ENCODE measurements at places on chromosomes 7 and 10. TPM values are rescaled to one million over a fixed set of nuclear protein-coding genes. Genes with fewer than 3 reads are reported as not detected.

Gene ATG9B
- 0.22 TPM for total RNA-seq

Gene UBTD1
- 10.6 TPM for total RNA-seq

- DNase-seq: no peak
Measured at GRCh38 chr7:151951672-151952338, 4.4 kb upstream of the GALNTL5 start.

Gene SEMA4G
- total RNA-seq: 1.2 TPM

GRCh38 chr7:122518488-122518887 lies 180.4 kb downstream of the RNF133 start:
- no peak for DNase-seq

- DNase-seq: no peak
Measured at GRCh38 chr7:96322373-96322695, 436 bp upstream of the SLC25A13 start.

Gene CFAP46
- total RNA-seq: 0.22 TPM

GRCh38 chr10:30216821-30217220 lies 132.3 kb downstream of the MTPAP start:
- DNase-seq: no peak

GRCh38 chr7:26340476-26341018 lies 48.9 kb downstream of the SNX10 start:
- no peak for DNase-seq

DNA sequence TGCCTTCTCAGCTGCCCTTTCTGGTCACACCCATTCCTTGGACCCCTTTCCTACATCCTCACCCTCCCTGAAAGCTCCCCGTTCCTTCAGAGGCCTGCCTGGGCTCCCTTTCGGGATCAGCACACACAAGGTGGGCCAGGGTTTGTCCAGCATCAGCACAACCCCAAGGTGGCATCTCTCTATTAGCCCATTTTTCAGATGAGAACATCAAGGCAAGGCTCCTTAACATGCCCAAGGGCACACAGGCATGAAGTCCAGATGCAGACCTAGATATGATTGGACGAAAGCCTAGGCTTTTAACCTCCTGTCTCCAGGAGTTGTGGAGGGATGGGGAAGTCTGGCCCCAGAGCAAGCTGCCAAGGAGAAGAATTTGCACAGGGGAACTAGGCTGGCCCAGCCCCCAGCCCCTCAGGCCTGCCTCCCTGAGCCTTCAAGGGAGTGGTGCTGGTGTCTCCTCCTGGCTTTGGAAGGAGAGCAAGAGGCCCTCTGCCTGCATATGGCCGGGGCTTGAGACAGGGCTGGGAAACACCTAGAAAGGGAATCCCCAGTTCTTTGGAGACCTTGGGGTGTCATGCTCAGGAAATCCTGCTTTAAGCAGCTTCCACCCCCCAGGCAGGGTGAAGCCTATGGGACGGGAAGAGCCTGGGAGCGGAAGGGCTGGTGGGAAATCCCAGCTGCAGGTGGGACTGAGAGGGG lies 9.0 kb upstream of the VSIR start:
- no peak for DNase-seq

DNA sequence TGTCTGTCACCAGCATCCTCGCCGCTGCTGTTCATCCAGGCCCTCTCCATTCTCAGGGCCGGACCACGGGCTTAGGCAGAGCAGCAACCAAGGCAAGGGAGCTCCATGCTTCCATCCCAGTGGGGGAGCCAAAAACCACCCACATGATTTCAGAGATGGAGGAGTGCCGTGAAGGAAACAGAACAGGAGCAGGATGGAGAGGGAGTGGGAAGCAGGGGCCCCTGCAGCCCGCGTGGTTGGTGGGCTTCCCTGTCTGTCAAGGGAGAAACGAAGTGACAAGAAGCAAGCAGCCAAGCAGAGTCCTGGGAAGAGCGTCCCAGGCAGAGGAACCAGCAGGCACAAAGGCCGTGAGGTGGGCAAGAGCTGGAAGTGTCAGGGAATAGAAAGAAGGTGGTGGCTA lies 95.7 kb downstream of the SLIT1 start:
- DNase-seq: no peak

Gene METTL27
- 1.7 TPM for total RNA-seq

Gene PDE6C
- not detected for total RNA-seq

- no peak for DNase-seq
Measured at GRCh38 chr7:123051916-123052315, 56.4 kb upstream of the TAS2R16 start.

Gene PROSER2
- 3.4 TPM for total RNA-seq

- DNase-seq: no peak
Measured at GRCh38 chr10:28948046-28948445, 270.7 kb downstream of the BAMBI start.

Gene RAB19
- total RNA-seq: not detected

DNA sequence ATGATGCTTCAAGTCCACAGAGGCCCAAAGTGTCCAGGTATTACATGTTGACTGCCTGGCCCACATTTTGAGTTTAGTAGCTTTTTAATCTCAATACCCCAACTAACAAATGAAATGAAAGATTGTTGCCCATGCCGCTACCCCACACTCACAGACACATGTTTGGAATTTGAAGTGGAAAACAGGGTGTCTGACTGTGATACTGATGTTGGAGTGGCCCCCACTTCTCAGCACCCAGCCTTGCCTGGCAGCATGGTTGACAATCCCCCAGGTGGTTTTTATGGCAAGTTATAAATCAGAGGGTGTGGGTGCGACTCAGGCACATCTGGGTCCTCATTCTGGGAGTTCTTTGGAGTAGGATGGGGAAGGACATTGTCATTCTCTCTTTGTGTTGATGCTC lies 314.7 kb upstream of the ZNF32 start:
- no peak for DNase-seq

Gene GPR146
- 2.7 TPM for total RNA-seq

Gene PPP1R3C
- 166 TPM for total RNA-seq

DNA sequence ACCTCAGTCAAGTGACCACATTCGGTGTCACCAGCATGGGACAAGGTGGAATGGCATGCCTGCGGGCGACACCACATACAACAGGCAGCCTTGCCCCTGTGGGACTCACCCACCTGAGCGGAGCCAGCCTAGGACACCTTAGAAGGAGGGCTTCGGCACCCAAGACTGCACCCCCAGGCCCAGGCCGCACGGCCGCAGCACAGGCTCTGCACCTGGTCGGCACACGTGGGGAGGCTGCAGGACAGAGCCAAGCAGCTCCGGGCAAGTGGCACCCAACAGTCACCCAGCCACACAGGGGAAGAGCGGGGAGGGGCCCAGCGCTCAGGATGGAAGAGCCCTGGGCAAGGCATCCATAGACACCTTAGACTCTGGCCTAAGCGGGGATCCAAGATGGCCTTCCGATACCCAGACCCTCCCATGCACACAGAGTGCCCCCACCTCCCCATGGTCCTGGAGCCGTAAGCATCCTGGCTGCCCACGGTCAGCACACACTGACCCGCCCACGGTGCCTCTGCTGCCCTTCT lies 16.1 kb upstream of the GPER1 start:
- no peak for DNase-seq

Gene CYP17A1
- 0.66 TPM for total RNA-seq

GRCh38 chr10:110115784-110116520 lies 91.5 kb upstream of the MXI1 start:
- DNase-seq: no peak

- DNase-seq: no peak
Measured at GRCh38 chr10:62655337-62655994, 149.1 kb upstream of the ADO start.

DNA sequence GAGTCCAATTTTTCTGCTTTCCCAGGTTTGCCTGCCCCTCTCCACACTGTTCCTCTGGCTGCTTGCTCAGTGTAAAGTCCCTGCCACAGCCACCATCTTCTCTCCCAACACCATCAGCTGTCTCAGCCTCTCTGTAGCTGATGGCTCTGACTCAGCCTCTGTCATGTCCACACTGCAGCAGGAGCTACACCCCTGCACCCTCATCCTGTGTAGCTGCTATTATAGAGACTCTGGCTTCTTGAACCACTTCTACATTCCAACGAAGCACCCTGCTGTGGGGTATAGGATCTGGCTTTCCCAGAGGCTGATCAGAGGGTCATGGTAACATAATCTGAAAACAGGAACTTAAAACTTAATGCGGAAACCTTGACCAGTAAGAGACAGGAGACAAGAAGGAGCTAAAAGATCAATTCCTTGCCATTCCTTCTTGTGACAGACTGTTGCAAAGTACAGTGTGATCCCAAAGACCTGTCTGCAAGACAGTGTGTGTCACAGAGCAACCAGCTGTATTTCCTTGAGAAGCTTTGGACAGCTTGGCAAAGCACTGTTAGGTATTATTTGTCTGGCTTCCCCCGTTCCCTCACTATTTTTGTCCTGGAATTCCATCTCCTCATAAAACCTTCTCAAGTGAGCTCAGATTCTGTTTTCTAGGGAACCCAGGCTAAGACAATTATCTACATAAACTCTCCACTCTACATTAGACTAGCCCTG lies 42.3 kb downstream of the NRCAM start:
- DNase-seq: no peak

DNA sequence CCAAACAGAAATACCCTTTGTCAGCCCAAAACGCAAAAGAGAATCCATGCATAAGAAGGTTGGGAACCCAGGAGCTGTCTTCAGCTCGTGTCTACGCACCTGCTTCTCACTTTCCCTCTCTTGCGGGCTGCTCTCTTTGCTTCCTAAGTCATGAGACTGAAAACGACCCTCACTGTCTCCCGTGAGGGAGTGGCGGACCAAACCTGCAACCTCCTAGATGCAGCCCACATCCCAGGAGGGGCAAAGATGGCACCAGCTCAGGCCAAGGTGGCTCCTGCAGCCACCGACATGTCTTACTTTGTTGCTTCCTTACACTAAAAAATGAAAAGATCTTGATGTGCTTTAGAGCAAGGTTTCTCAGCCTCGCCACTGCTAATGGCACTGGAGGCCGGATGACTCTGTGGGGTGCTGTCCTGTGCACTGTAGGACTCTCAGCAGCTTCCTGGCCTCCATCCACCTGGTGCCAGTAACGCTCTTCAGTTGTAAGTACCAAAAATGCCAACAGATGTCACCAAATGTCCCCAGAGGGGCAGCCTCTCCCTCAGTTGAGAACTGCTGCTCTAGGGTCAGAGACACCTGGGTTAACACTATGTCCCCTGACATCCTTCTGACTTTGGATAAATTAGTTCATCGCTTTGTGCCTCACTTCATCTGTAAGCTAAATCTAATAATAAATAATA lies 179.8 kb upstream of the PFKP start:
- no peak for DNase-seq

DNA sequence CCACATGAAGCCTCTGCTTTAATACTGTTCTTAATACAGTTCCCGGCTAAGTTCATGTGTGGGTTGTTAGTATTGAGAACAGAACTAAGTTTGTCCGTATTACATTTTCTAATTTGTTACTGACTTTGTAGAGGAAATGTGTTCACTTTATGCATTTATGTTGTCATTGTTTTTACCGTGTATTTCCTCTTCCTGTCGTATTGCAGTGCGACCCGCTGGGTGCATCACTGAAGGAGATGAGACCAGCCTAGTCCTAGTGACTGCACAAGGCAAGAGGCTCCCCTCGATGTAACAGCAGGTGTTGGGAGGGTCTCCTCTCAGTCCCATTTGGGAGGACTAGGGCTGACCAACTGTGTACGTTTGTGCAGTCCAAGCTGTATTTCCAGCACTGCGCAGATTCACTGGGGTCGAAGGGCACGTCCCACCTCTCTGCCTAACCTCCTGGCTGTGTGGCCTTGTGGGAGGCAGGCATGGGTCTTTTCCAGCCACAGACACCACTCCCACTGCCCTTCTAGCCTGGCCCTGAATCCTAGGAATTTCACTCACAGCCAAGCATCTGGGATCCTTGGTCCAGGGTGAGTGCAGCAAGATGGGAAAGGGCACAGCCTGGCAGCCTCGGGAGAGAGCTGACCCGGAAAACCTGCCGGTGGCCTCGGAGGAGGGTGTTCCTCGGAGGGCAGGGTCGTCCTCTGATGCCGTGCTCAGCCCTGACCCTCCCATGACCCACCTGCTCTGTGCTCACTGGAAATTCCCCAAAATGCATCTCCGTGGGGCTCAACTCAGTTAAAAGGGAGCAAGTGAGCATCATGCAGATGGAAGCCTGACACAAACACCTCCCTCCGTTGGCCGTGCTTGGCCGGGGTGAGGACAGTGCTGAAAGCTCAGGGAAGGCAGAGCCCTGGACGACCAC lies 63.9 kb upstream of the FAM20C start:
- no peak for DNase-seq

- no peak for DNase-seq
Measured at GRCh38 chr7:149826344-149827088, 11.7 kb upstream of the ZNF862 start.

Gene GNGT1
- not detected for total RNA-seq

Gene SFRP4
- total RNA-seq: 55.4 TPM

Gene AMZ1
- 0.13 TPM for total RNA-seq

DNA sequence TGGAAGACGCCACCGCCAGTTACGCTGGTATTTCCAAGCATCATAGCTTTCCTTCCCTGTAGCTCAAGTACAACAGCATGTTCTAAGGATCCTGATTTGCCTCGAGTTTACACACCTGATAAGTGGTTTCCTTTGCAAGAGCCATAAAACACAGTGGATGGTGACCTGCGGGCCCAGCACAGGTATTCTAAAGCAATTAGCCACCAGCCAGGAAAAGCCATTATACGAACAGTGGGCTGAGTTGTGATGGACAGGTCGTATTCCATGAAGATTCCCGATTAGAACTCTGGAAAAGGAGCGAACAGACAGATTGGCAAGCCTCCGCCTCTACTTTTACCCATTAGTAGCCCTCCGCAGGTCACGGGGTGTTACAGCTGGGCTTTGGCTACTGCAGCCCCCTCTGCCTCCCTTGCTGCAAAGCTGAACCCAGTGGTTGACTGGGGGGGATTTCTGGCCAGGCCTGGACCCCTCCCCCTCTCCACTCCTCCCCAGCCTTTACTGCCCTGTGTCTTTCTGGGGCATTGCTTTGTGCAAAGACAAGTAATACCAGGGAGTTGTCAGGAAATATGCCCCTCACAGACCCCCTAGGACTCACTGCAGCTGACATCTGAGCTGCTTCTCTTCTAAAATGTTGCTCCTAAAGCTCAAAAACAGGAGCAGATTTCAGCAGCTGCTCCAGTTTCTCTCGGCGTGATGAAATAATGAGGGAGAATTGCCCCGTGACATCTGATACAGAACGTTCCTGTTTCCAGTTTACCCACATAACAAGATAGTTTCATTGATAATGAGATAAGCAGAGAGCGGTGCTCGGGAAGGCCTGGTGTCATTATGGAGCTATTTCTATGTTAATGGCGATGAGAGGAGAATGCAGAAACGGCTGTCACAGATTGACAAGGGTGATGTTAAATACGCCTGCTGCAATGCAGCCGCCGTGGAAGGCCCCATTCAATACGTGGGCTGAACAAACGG lies 214.4 kb downstream of the CCSER2 start:
- no peak for DNase-seq

Gene PTPN20
- 0.53 TPM for total RNA-seq
